ENCODE measurements at places on chromosomes 1 and 21. TPM values are rescaled to one million over a fixed set of nuclear protein-coding genes. Genes with fewer than 3 reads are reported as not detected.
A peak's percentile ranks its signal among the peaks of the same experiment; 100 is the strongest.

ASCL5 gene
- total RNA-seq = 0.09 TPM

C1orf52 gene
- total RNA-seq = 24.6 TPM

KCNK2 gene
- total RNA-seq = not detected

PLA2G2D gene
- not detected for total RNA-seq

TMEM61 gene
- not detected for total RNA-seq

DEDD gene
- total RNA-seq = 33.9 TPM

GPR52 gene
- 0.55 TPM for total RNA-seq

DNA sequence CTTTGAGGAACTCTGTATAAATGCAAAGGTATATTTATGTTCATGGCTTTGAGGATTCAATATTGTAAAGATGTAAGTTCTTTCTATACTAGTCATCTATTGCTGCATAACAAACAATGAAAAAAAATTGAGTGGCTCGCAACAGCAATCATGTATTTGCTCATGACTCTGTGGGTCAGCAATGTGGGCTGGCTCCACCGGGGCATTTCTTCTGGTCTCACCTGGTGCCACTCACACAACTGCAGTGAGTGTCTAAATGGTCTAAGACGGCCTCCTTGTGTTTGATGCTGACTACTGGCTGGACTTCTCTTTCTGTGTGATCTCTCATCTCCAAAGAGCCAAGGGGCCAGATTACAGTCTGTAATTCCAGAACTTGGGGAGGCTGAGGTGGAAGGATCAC lies 45.1 kb upstream of the EXO1 start:
- H3K4me3 ChIP-seq = no peak overlapping the region
- no peaks in the 10 kb centered on the region for H3K36me3 ChIP-seq
- no peaks in the 10 kb centered on the region for H3K4me1 ChIP-seq
- DNase-seq = no peak
- H3K27ac ChIP-seq = no peak overlapping the region
- H3K27me3 ChIP-seq = peaks cover 6% of the 10 kb centered on the region

GRCh38 chr1:156106624-156107488 lies 7.7 kb upstream of the LMNA start:
- peaks cover 59% of the 10 kb centered on the region for H3K4me1 ChIP-seq
- no peaks in the 10 kb centered on the region for H3K27me3 ChIP-seq
- no peak for DNase-seq
- H3K36me3 ChIP-seq = no peaks in the 10 kb centered on the region
- peak overlapping the region; percentile 71 for H3K4me3 ChIP-seq

DNA sequence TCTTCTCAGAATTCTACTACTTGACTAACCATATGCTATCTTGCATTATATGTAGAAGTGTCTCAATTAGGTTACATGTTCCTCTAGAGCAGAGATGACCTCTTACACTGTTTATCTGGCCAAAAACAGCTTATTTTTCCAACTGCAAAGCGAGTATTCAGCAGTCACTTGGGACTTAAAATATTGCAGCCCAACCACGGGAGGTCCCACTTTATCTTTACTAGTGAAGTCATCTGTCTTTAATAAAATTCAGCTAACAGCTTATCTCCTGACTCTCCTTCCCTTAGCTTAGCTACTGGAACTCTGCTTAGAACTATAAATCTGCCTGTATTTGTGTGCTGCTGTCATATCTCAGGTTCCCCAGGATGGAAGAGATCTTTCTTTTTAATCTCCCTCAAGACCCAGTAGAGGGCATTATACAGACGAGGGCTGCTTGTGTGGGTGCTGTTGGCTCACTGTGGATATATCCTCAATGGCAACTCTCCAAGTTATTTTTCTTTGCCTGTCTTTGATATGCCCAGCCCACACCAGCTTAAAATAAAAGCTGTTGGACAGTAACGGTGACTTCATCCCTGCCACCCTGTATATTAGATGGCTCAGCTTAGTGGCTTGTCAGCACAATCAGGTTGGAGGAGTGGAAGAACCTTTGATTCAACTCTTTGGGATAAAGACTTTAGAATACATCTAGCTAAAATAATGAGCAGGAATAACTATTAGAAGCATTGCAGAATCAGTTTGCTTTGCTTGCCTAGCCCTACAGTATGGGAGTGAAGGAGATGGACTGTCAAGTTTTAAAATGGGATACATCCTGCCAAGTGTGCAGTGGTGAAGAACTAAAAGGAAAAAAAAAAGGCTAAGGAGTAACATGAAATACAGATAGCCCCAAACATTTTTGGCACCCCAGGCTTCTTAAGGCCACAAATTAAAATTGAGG lies 9.6 kb downstream of the ENSA start:
- no peak for DNase-seq
- no peaks in the 10 kb centered on the region for H3K27me3 ChIP-seq
- peaks cover 72% of the 10 kb centered on the region for H3K36me3 ChIP-seq
- peak overlapping the region; percentile 73 for H3K27ac ChIP-seq

DNA sequence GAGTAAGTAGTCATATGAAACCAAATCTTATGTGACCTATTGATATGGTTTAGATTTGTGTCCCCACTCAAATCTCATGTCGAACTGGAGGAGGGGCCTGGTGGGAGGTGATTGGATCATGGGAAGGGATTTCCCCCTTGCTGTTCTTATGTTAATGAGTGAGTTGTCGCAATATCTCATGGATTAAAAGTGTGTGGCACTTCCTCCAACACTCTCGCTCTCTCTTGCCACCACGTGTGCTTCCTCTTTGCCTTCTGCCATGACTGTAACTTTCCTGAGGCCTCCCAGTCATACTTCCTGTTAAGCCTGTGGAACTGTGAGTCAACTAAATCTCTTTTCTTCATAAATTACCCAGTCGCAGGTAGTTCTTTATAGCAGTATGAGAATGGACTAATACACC lies 241.2 kb downstream of the RGS7 start:
- H3K36me3 ChIP-seq = no peaks in the 10 kb centered on the region
- H3K4me3 ChIP-seq = no peak overlapping the region
- no peaks in the 10 kb centered on the region for H3K27me3 ChIP-seq
- DNase-seq = no peak
- no peak overlapping the region for H3K27ac ChIP-seq

DNA sequence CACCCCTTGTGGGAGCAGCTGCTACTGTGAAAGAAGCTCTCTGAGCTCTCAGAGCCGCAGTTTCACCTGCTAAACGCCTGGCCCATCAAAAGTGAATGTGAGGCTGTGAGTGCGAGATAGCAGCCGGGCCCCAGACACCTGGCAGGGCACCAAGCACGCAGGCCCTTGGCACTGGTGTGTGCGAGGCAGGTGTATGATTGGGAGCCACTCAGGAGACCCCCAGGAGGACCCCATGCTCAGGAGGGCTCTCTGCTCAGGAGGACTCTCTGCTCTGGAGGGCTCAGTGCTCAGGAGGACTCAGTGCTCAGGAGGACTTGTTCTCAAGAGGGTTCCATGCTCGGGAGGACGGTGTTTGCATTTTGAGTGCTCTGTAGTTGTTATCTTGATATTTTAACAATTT lies 14.3 kb upstream of the ADARB1 start:
- H3K36me3 ChIP-seq = no peaks in the 10 kb centered on the region
- no peaks in the 10 kb centered on the region for H3K4me1 ChIP-seq
- DNase-seq = no peak
- H3K4me3 ChIP-seq = no peak overlapping the region
- no peak overlapping the region for H3K27ac ChIP-seq
- H3K27me3 ChIP-seq = peaks cover 9% of the 10 kb centered on the region

DNA sequence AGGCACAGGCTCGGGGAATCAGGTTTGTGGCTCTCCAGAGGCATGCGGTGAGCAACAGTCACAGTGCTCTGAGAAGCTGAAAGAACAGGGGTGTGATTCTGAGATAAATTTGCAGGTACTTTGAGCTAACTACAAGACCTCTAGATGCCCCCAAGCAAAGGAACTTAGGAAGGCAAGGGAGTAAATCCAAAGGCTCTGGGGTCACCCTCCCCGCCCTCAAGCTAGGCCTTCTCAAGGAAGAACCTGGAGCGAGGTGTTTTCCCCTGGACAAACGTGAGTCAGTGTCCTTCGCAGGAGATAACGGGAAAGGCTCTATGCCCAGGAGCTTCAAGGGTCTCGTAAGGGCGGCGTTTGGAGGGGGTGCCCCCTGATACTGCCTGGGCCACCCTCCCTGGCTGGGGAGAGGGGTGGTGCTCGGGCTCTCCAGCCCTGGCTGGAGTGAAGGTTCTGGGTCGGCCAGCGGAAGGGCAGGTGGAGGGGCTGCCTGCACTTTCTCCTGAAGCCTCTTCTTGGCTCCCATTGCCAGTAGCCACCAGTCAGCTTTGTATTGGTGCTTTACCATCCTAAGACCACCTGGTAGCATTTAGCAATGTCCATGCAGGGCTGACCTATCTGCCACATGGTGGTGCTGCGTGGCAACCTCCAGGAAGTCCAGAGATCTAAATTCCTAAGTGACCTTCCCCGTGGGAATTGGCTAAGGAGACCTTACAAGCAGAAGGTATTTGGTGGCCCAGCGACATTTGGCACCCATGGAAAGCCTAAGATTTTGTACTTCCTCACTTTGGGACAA lies 44.0 kb downstream of the GPR161 start:
- no peaks in the 10 kb centered on the region for H3K4me1 ChIP-seq
- DNase-seq = no peak
- no peak overlapping the region for H3K4me3 ChIP-seq
- H3K36me3 ChIP-seq = no peaks in the 10 kb centered on the region

GRCh38 chr1:97252925-97253324 lies 531.3 kb downstream of the PTBP2 start:
- H3K4me3 ChIP-seq = no peak overlapping the region
- H3K27ac ChIP-seq = no peak overlapping the region
- H3K27me3 ChIP-seq = no peaks in the 10 kb centered on the region
- H3K4me1 ChIP-seq = peaks cover 4% of the 10 kb centered on the region

GRCh38 chr1:56099766-56100265 lies 479.5 kb downstream of the PLPP3 start:
- DNase-seq = no peak
- no peaks in the 10 kb centered on the region for H3K4me1 ChIP-seq
- no peak overlapping the region for H3K27ac ChIP-seq
- H3K36me3 ChIP-seq = no peaks in the 10 kb centered on the region
- H3K27me3 ChIP-seq = no peaks in the 10 kb centered on the region
- H3K4me3 ChIP-seq = no peak overlapping the region

GRCh38 chr1:201377611-201378092 lies at the start of gene TNNT2:
TSS of gene TNNT2 (minus strand) at chr1:201377680. CDS start at chr1:201373254, 4,426 bp downstream.
- H3K27ac ChIP-seq = no peak within 1 kb of the TSS
- H3K27me3 ChIP-seq = peaks cover 5% of the 10 kb centered on the region

DNA sequence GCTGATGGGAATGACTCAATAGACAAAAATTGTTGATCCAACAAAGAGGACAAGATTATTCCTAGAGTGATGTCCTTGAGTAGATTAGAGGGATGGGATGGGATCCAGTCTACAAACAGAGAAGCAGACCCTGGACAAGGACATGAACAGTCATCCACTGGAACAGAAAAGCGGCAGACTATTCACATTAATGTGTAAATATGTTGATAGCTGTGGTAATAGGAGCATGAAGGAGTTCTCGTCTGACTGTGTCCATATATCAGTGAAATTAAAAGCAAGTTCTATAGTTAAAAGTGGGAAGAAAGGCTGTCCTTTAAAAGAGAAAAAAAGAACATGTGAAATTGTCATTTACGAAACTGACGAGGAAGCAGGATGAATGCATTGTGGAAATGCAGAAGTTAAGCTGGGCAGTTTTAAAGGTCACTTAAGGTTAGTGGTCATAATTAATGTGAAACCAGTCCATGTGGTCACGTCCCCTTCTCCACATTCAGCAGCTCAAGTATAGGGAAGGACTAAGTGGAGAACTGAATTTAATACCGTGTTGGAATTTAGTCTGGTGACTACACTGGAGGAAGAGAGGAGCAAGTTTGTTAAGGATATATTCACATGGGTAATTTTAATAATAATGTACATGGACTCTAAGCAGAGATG lies 62.1 kb downstream of the PIK3R3 start:
- H3K4me1 ChIP-seq = peaks cover 3% of the 10 kb centered on the region
- no peak overlapping the region for H3K27ac ChIP-seq
- H3K27me3 ChIP-seq = no peaks in the 10 kb centered on the region
- DNase-seq = no peak
- no peak overlapping the region for H3K4me3 ChIP-seq

DNA sequence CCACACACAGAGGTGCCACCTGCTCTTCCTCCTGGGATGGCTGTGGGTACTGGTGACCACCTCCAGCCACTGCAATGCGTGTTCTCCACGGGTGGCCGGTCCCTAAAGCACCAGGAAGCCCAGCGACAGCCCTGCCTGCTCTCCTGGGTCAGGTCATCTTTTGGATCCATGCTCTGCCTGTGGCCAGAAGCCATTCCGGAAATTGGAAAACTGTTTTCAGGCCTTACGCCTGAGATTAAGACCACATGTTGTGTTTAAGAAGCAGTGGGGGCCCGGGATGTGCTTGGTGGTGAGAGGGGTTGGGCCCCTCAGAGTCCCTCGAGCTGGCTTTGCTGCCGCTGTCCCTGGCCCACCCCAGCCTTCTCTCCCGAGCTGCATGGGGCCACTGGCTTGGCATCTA lies 150.8 kb downstream of the PEX14 start:
- H3K27ac ChIP-seq = no peak overlapping the region
- DNase-seq = no peak
- H3K4me3 ChIP-seq = no peak overlapping the region
- no peaks in the 10 kb centered on the region for H3K4me1 ChIP-seq
- no peaks in the 10 kb centered on the region for H3K27me3 ChIP-seq

GRCh38 chr1:170247751-170248521 lies 102.2 kb downstream of the NTMT2 start:
- no peaks in the 10 kb centered on the region for H3K36me3 ChIP-seq
- peaks cover 9% of the 10 kb centered on the region for H3K4me1 ChIP-seq
- H3K27me3 ChIP-seq = peaks cover 5% of the 10 kb centered on the region
- no peak overlapping the region for H3K27ac ChIP-seq
- H3K4me3 ChIP-seq = no peak overlapping the region
- no peak for DNase-seq

- no peak overlapping the region for H3K4me3 ChIP-seq
- peaks cover 60% of the 10 kb centered on the region for H3K4me1 ChIP-seq
- H3K27ac ChIP-seq = peak overlapping the region; percentile 29
- H3K36me3 ChIP-seq = peaks cover 37% of the 10 kb centered on the region
These were observed 53.4 kb downstream of the GALNT2 start for GRCh38 chr1:230120289-230120920.

DNA sequence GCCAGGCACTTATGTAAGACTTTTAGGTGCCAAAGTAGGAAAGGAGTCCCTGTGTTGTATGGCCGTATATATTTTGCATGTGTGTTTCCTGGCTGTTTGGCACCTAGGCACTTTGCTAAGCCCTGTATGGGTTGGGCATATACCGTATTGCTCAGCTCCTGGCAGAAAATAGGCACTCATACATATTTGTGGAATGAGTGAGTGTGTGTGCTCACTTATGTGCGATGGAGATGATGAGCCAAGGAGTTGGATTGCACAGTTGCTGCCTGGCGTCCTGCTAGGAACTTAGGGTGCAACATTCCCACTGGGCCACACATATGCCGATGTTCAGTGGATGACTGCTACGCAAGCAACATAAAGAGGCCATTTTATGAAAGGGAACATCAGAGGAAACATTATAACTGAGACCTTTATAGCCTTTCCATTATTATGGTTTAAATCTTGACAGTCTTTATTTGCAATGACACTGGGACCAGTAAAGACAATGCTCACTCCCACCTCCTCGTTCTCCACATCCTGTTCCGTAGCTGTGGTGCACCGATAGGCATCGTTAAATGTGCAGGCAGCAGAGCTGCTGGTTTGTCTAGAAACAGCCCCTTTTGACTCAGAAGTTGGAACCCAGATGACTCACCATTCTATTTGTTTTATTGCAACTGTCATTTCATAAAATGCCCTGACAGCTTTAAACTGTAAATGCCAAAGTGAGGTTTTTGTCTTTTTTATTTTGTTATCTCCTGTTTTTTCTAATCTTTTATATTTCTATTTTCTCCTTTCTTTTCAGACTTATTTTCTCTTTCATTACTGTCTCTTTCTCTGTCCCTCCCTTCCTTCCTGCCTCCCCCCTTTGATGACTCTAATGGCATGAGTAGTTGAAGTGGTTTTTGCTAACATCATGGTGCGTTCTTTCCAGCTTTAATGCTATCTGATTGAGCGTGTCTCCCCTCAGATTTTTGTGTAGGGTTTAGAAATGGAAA lies 36.1 kb downstream of the PEX14 start:
- peak; percentile 92 for DNase-seq
- H3K27me3 ChIP-seq = no peaks in the 10 kb centered on the region
- peak overlapping the region; percentile 80 for H3K27ac ChIP-seq
- peak overlapping the region; percentile 47 for H3K4me3 ChIP-seq
- H3K4me1 ChIP-seq = peaks cover 76% of the 10 kb centered on the region

Data from activated CD4-positive, alpha-beta T cell treated with anti-CD3 and anti-CD28 coated beads for 36 hours (primary cell).